ENCODE measurements at places on chromosomes 12 and 14.

- no peaks in the 10 kb centered on the region for H3K27me3 ChIP-seq
- no peak overlapping the region for H3K27ac ChIP-seq
- no peak for DNase-seq
- H3K4me3 ChIP-seq = no peak overlapping the region
These were observed 37.7 kb downstream of the PPFIBP1 start for GRCh38 chr12:27561535-27562350.

DNA sequence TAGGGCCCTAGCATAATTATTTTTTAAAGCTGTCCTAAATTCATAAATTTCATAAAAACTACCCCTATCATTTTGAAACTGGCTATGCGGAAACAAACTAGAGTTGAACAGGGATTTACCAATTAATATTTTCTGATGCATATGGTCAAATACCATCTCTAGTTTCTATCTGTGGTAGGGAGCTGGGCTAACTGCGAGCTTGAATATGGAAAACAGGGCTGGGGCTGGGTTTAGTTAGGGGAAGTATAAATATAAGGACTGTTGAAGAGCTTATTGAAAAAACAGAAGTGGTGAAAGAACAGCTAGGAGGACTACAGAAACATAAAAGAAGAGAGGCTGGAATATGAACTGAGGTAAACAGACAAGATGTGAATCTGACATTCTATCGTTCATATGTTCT lies 91.8 kb downstream of the SLC38A1 start:
- DNase-seq = no peak
- no peak overlapping the region for H3K27ac ChIP-seq
- no peak overlapping the region for H3K4me3 ChIP-seq
- no peaks in the 10 kb centered on the region for H3K27me3 ChIP-seq
- H3K4me1 ChIP-seq = no peaks in the 10 kb centered on the region

- peak; percentile 100 for DNase-seq
- H3K27me3 ChIP-seq = no peaks in the 10 kb centered on the region
- no peaks in the 10 kb centered on the region for H3K36me3 ChIP-seq
- H3K4me1 ChIP-seq = peaks cover 10% of the 10 kb centered on the region
These were observed at the start of gene ATXN3 for GRCh38 chr14:92106143-92106926. Gene ATXN3, minus strand, starts transcription at chr14:92106582. Its CDS starts 30 bp downstream, at chr14:92106552.

GRCh38 chr12:101407049-101407435 lies 530 bp downstream of the ARL1 start:
- H3K4me1 ChIP-seq = peaks cover 10% of the 10 kb centered on the region
- peaks cover 23% of the 10 kb centered on the region for H3K36me3 ChIP-seq
- DNase-seq = no peak
- no peaks in the 10 kb centered on the region for H3K27me3 ChIP-seq

DNA sequence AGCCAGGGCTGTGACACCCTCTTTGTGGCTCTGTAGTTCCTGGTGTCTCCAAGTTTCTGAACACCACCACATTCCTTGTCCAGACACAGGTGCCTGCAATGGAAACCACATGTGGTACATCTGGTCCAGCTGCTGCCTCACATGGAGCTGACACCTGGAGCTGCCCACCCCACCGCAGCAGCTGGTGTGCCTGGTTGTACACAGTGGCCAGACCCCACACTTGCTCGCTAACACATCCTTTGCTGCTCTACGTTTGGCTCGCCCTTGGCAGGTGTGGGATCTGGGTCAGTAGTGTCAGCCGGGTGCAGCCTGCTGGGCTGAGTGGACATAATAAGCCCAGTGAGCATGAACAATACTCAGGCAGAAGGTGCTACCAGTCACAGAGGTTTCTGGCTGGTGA lies 198.9 kb downstream of the ADGRD1 start:
- no peak overlapping the region for H3K4me3 ChIP-seq
- no peak overlapping the region for H3K27ac ChIP-seq
- peaks cover 3% of the 10 kb centered on the region for H3K27me3 ChIP-seq
- no peaks in the 10 kb centered on the region for H3K36me3 ChIP-seq
- DNase-seq = no peak

DNA sequence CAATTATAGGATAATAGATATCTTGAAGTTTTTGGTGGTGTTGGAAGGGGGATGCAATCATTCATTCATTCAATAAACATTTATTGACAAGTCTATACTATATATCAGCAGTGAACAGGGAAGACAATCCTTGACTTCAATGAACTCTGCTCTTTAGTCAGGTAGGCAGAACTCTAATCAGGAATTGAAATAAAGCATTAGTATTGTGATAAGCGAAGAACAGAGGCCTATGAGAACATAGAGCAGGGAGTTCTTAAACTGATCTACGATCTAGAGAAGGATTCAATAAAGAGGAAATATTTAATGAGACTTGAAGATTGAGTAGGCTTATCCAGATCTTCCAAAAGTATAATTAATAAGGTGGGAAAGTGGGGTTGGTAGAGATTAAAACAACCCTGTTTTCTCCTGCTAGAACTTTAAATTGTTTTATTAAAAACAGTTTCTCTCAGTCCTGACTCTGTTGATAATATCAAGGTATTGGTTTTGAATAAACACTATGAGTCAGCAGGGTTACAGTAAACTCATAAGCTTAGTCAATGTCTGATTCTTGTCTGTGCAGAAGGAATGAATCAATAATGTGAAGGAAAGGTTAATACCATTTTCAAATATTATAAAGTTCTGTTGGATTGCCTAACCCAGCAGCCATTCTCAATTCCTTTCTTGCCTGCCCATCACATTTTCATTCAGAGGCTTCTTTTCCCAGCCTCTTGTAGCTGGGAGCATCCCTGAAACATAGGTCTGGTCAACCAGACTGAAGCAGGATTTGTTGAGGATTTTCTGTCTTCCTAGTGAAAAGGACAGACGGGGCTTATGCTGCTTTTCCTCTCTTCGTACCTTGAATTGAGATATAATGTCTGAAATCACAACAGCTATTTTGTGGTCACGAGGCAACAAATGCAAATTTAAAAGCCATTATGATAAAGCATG lies 38.9 kb upstream of the KTN1 start:
- no peaks in the 10 kb centered on the region for H3K27me3 ChIP-seq
- H3K27ac ChIP-seq = peak overlapping the region; percentile 5
- no peak overlapping the region for H3K4me3 ChIP-seq
- no peak for DNase-seq
- H3K4me1 ChIP-seq = peaks cover 19% of the 10 kb centered on the region
- H3K36me3 ChIP-seq = no peaks in the 10 kb centered on the region

GRCh38 chr12:111233786-111234185 lies 135.1 kb downstream of the PHETA1 start:
- H3K27me3 ChIP-seq = no peaks in the 10 kb centered on the region
- H3K4me1 ChIP-seq = no peaks in the 10 kb centered on the region
- no peaks in the 10 kb centered on the region for H3K36me3 ChIP-seq
- no peak overlapping the region for H3K4me3 ChIP-seq
- DNase-seq = no peak

GRCh38 chr12:79302162-79302814 lies 388.5 kb downstream of the PAWR start:
- no peaks in the 10 kb centered on the region for H3K36me3 ChIP-seq
- H3K27ac ChIP-seq = no peak overlapping the region
- H3K4me1 ChIP-seq = no peaks in the 10 kb centered on the region
- H3K4me3 ChIP-seq = no peak overlapping the region
- no peaks in the 10 kb centered on the region for H3K27me3 ChIP-seq

GRCh38 chr14:68363843-68364767 lies 428.8 kb downstream of the ZFP36L1 start:
- H3K36me3 ChIP-seq = no peaks in the 10 kb centered on the region
- H3K4me3 ChIP-seq = no peak overlapping the region
- DNase-seq = no peak
- peaks cover 21% of the 10 kb centered on the region for H3K4me1 ChIP-seq
- H3K27ac ChIP-seq = peak overlapping the region; percentile 34

- no peaks in the 10 kb centered on the region for H3K36me3 ChIP-seq
- H3K27me3 ChIP-seq = no peaks in the 10 kb centered on the region
- no peak overlapping the region for H3K4me3 ChIP-seq
- H3K4me1 ChIP-seq = no peaks in the 10 kb centered on the region
- no peak overlapping the region for H3K27ac ChIP-seq
These were observed 86.6 kb downstream of the ATXN7L3B start for GRCh38 chr12:74624201-74624600.

DNA sequence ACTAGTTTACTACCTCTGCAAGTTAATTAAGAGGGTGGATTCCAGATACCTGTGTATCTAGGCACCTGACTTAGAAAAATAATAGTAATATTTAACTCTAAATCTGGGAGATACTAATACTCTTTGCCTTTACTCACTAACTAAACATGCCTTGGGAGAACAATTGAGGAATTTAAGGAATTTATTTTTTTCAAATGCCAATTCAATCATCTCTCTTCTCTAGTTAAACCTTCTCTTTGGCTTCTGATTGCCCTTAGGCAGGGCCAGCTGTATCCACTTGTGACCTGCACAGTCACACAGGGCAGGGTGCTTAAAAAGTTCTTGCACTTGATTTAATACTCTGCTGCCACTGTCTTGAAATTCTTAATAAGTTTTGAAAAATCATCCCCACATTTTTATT lies 142.4 kb downstream of the PLCZ1 start:
- H3K4me3 ChIP-seq = no peak overlapping the region
- DNase-seq = no peak
- H3K4me1 ChIP-seq = no peaks in the 10 kb centered on the region
- H3K36me3 ChIP-seq = no peaks in the 10 kb centered on the region

GRCh38 chr12:115030017-115030416 lies 346.0 kb upstream of the TBX3 start:
- no peak overlapping the region for H3K27ac ChIP-seq
- H3K27me3 ChIP-seq = no peaks in the 10 kb centered on the region
- H3K4me1 ChIP-seq = no peaks in the 10 kb centered on the region
- H3K4me3 ChIP-seq = no peak overlapping the region
- DNase-seq = no peak
- no peaks in the 10 kb centered on the region for H3K36me3 ChIP-seq

DNA sequence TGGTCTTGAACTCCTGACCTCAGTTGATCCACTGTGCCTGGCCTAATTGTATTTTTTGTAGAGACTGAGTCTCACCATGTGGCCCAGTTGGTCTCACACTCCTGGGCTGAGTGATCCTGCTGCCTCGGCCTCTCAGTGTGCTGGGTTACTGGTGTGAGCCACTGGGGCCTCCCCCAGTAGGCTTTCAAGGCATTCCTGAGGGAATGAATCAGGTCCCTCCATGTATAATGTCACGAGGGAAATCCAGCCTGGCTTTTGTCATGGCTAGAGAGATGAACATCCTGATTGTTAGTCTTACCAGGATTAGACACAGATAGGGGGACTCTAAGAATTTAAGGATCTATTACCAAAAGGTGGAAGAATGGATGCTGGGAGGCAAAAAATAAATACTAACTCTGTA lies 51.9 kb downstream of the CPSF2 start:
- no peaks in the 10 kb centered on the region for H3K27me3 ChIP-seq
- no peak overlapping the region for H3K27ac ChIP-seq
- no peaks in the 10 kb centered on the region for H3K4me1 ChIP-seq
- H3K36me3 ChIP-seq = no peaks in the 10 kb centered on the region

- DNase-seq = no peak
- no peaks in the 10 kb centered on the region for H3K27me3 ChIP-seq
- no peak overlapping the region for H3K27ac ChIP-seq
- no peak overlapping the region for H3K4me3 ChIP-seq
- no peaks in the 10 kb centered on the region for H3K4me1 ChIP-seq
These were observed 135.5 kb upstream of the FUT8 start for GRCh38 chr14:65277027-65277426.

- H3K4me1 ChIP-seq = peaks cover 48% of the 10 kb centered on the region
- no peaks in the 10 kb centered on the region for H3K27me3 ChIP-seq
- peak; percentile 88 for DNase-seq
- no peaks in the 10 kb centered on the region for H3K36me3 ChIP-seq
These were observed 108.5 kb downstream of the ARF6 start for GRCh38 chr14:50001151-50001998.

- no peaks in the 10 kb centered on the region for H3K36me3 ChIP-seq
- DNase-seq = peak; percentile 36
- H3K27ac ChIP-seq = no peak overlapping the region
- H3K4me3 ChIP-seq = no peak overlapping the region
- no peaks in the 10 kb centered on the region for H3K4me1 ChIP-seq
- no peaks in the 10 kb centered on the region for H3K27me3 ChIP-seq
These were observed 21.5 kb downstream of the FAM222A start for GRCh38 chr12:109735051-109735521.

GRCh38 chr12:55931780-55932550 lies 1.0 kb downstream of the DGKA start:
- peaks cover 37% of the 10 kb centered on the region for H3K36me3 ChIP-seq
- peaks cover 45% of the 10 kb centered on the region for H3K4me1 ChIP-seq

DNA sequence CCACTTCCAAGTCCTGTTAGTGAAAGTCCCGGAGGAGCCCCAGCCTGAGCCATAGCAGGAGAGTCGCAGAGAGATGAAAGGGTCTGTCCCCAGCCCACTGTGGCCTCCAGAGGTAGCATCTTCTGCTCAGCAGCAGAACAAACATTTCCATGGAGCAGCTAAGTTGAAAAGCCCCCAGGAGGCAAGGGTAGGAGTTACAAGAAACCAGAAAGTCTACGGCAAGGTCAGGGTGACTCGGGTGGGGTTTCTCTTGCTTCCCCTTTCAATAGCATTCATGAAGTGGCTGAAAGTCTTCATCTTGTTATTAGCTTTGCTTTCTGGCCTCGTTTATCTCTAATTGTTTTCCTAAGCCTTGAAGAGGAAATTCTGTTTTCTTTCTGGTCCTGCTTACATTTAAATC lies 151.2 kb upstream of the DIO3 start:
- H3K4me3 ChIP-seq = no peak overlapping the region
- H3K36me3 ChIP-seq = no peaks in the 10 kb centered on the region
- H3K4me1 ChIP-seq = peaks cover 19% of the 10 kb centered on the region
- no peak overlapping the region for H3K27ac ChIP-seq

DNA sequence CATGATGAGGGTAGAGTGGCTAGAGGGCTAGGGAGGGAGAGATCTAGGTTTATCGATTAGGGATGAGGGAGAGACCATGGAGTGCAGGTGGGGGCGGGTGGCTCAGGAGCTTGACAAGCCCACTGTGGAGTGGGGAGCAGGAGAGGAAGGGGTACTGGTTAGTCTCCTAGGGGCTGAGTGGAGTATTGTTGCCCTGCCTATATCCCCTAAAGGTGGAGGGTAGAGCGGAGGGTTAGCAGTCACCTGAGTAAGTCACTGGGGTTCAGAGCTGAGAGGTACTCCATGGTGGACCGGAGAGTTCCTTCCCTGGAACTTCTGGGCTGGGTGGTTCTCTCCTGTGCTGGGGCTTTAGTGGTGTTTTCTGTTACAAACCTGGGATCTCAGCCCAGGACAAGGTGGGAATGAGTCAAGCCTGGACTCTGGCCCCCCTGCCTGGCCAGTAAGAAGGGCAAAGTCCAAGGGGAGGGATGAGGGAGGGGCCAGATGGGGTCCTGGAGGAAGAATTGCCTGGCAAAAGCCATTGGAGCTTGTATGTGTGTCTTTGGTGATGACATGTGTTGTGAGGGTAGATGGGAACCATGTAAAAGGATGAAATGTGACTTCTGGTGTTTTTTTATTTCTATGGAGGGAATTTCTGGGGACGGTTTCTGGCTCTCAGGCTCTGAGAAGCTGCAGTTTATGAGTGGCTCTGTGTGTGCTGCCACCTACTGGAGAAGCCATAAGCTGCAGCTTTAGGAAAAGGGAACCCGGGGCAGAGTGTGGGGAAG lies at the start of gene CIDEB:
Gene CIDEB (minus strand): TSS at position 403 of the 767 bp plus-strand sequence. CDS start 119 bp downstream, at position 284.
- H3K27ac ChIP-seq = peak within 1 kb of the TSS; percentile 76
- H3K4me3 ChIP-seq = no peak within 1 kb of the TSS
- no peaks in the 10 kb centered on the region for H3K27me3 ChIP-seq
- DNase-seq = no peak
- peaks cover 16% of the 10 kb centered on the region for H3K4me1 ChIP-seq

- no peaks in the 10 kb centered on the region for H3K36me3 ChIP-seq
- peak overlapping the region; percentile 6 for H3K4me3 ChIP-seq
- H3K27me3 ChIP-seq = no peaks in the 10 kb centered on the region
- DNase-seq = no peak
- H3K4me1 ChIP-seq = no peaks in the 10 kb centered on the region
- H3K27ac ChIP-seq = no peak overlapping the region
These were observed 36.1 kb upstream of the OR5AU1 start for GRCh38 chr14:21191809-21192446.
